Cortex of kidney (tissue), 1 donor: ENCODE measurements at places on chromosomes 7 and 10.

DNA sequence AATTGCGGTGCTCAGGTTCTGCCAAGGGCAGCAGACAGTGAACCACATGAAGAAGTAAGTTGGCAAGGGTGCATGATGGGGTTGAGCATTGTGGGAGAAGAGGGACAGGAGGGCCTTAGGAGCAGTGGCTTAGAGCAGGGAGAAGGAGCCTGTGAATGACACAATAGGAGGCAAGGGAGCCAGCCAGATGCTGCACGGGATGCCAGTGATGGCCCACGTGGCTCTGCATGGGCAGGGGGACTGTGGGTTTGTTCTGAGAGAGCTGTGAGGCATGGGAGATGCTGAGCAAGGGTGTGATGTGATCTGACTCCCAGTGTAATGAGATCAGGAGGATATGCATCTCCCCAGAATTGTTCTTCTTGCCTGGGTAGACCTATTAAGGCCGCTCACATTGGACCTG, 60.9 kb downstream of the C10orf90 start:
- no peak for DNase-seq

- no peak for DNase-seq
Measured at GRCh38 chr10:133178357-133179127, 18.5 kb downstream of the KNDC1 start.

DNA sequence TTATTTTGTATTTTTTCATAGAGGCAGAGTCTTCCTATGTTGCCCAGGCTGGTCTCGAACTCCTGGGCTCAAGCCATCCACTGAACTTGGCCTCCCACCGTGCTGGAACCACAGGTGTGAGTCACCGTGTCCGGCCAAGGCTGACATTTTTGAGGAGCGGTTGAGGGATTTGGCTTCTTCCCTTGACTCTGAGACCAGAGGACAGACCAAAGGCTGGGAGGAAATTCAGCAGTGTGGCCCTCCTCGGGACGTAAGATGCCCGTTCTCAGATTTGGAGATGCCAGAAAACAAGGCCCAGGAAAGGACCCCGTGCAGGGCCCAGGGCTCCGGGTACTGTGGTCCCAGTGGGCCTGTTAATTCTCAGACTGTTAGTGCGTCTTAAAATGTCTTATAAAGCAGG, 146.2 kb downstream of the WDR37 start:
- DNase-seq: no peak

- DNase-seq: no peak
Measured at GRCh38 chr10:35341521-35341920, 5.2 kb downstream of the CCNY start.

- DNase-seq: no peak
Measured at GRCh38 chr7:106819546-106819945, 45.5 kb upstream of the PIK3CG start.

GRCh38 chr7:150754951-150755350, 17.7 kb downstream of the GIMAP5 start:
- DNase-seq: no peak

- no peak for DNase-seq
Measured at GRCh38 chr10:63434866-63435854, 30.6 kb downstream of the JMJD1C start.

DNA sequence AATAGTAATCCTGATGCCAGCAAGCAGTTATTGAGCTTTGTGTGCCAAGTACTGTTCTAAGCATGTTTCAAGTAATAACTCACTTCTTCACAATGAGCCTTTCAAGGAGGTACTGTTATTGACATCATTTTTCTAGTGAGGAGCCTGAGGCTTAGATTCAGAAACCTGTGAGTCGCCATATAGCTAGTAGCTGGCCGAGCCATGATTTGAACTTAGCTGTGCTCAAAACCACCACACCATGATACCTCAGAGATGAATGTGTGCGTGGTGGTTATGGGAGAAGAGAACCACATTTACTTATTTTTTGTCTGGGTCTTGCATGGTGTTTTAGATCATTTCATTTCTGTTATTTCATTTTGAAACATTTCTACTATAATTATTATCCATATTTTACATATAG, 578.9 kb downstream of the AUTS2 start:
- DNase-seq: no peak

DNA sequence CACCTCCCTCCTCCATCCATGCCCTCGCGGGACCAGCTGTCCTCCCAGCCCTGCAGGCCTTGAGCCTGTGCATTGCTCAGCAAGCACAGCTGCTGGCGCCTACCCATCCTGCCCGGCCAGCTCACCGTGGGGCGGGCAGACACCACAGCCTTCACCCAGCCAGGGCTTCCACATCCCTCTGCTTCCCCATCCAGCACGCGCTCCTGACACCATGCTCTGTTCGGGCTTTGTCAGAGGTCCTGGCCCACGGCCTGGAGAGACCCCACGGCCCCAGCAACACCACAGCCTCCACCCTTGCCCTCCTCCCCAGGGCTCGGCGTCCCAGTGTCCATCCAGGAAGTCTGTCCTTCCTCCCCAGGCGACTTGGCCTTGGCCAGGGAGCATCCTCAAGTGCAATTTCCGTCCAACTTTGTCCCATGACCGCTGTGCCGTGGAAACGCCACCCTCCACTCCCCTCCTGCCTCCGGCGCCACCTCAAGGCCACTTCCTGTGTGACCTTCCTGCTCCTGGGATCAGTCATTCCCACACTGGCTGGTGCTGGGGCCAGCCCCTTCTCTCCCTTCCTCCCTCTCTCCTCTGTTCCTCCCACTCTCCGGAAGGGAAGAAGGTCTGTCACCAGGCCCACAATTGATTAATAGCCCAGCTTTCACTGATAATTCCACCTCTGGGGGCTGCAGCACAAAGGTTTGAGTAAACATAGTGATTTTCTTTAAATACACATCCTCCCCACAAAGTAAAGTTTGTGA, 71.5 kb upstream of the SMNDC1 start:
- DNase-seq: no peak

DNA sequence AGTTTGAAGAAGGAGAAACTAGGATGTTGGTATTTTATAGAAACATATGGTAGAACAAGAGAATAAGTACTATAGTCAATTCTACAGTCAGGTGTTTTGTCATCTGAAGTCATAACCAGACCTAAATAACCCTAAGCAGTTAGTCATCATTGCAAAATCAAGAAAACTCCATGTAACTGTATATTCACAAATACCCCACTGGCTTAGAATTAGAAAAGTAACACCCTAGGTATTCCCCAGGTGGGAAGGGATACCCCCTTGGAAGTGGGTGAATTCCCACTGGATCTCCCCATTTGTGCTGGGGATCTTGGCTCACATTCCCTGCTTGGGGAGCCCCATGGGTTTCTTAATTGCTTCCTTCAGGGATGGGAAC, 45.9 kb upstream of the ITGB8 start:
- no peak for DNase-seq

DNA sequence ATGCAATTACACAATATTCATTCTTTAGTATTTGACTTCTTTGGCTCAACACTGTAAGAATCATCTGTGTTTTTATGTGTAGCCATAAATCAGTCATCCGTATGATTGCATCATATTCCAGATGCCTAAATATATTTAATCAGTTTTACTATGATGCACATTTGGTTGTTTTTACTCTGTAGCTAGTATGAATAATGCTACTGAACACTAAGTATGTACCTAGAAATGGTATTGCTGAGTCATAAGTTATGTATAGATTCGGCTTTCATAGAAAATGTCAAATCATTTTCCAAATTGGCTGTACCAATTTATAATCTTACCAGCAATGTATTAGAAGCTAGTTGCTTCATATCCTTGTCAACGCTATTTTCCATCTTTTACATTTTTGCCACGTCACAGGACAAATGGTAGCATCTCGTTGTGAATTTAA, 197.3 kb upstream of the PLXNA4 start:
- DNase-seq: no peak

GRCh38 chr10:29816801-29817558, 182.2 kb upstream of the SVIL start:
- no peak for DNase-seq

DNA sequence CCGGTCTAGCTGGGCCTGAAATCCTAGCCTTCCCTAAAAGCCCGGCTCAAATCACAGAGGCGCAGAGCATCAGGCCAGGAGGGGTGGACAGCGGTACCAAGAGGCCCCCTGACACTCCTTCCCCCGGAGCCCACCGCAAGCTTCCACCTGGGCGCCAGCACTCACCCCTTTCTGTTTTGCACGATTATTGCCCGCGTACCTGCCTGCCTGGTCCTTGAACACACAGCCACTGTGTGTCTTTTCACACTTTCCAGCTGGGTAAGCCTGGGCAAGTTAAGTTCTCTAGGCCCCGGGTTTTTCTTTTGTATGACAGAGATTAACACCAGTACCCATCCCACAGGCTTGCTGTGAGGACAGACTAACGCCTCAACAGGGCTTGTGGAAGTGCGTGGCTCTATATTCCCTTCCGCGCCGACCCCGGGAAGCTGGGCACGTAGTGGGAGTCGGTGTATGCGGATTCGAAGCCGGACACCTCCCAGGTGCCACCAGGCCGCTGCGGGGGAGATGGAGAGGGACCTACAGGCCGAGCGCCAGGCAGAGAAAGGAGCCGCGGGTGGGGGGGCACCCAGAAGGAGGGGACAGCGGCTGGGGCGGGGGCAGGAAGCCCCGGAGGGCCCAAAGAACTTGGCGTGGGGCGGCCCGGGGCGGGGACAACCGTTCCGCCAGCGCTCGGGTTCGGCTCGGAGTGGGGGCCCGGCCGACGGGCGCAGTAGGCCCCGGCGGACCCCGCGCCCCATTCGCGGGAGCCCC, 792 bp downstream of the ZNF746 start:
- no peak for DNase-seq

DNA sequence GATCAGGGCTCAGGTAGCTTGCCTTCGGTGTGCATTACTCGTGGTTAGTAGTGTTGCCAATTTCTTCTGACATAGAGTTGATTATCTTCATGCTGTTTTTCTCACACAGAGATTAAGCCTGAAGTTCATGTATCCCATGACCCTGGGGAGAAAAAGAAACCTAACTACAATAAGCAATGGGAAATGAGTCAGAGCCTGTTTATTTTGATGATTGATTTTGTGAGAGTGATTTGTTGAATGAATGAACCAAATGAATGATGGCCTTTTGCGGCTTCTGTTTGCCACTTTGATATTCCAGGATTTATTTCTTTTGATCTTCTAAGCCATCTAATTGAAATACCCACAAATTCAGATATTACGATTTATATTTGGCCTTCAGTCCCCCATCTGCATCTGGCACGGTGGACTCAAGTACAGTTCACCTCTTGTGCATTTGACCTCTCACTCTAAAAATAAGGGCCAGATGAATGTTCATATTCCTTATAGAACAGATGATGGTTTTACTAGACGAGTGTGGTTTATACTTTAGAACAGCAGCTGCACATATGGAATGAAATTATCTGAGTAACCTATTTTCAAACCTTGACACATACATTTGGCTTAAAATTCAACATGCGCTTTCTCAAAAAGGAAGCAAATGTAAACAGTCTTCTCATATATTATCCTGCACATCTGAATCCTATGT, 110.7 kb downstream of the PLCE1 start:
- no peak for DNase-seq

DNA sequence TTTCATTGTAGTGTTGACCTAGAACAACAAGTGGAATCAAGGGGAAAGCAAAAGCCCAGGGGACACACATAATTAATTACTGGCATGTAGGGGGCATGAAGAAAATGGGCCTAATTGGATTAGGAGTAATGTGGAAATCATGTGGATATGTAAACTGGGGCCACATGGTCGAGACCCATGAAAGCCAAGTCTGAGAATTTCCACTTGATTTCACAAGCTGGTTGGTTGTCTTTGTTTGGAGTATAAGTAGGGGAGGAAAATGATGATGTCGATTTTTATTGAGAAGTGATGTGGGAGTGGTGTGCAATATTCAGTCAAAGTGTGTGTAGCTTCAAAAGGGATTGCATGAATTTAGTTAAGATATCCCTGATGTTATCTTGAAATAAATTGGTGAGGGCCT, 131.8 kb downstream of the LRRC4 start:
- no peak for DNase-seq

DNA sequence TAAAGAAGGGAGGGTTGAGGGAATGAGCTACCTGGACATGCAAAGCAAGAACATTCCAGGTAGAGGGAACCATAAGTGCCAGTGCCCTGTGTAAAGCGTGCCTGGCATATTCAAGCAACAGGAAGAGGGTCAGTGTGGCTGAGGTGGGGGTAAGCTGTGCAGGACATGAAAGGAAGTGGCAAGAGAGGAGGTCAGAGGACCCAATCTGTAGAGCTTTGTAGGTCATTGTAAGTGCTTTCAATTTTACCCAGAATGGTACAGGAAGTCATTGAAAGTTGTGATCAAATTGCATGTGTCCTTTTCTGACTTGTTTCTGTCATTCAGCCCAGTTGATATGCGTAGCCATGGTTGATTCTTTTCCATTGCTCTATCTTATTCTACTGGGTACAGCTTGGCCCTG, 156.6 kb downstream of the NOC3L start:
- DNase-seq: no peak

DNA sequence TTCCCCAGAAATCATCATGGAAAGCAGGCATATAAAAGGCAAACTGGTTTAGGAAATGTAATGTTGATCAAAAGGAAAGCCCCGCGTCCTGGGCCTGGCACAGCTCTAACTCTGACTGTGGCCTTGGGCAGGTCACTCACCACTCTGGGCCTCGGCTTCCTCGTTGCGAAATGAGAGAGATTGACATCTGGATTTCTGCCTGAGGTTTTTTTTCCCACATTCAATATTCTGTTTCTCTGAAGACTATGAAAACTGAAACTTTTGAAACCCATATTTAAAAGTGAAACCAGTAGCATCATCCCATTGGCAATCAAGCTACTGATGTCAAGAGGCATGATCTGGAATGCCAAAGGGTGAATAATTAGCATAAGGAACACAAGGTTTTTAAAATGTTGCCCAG, 369.7 kb upstream of the NPVF start:
- no peak for DNase-seq

DNA sequence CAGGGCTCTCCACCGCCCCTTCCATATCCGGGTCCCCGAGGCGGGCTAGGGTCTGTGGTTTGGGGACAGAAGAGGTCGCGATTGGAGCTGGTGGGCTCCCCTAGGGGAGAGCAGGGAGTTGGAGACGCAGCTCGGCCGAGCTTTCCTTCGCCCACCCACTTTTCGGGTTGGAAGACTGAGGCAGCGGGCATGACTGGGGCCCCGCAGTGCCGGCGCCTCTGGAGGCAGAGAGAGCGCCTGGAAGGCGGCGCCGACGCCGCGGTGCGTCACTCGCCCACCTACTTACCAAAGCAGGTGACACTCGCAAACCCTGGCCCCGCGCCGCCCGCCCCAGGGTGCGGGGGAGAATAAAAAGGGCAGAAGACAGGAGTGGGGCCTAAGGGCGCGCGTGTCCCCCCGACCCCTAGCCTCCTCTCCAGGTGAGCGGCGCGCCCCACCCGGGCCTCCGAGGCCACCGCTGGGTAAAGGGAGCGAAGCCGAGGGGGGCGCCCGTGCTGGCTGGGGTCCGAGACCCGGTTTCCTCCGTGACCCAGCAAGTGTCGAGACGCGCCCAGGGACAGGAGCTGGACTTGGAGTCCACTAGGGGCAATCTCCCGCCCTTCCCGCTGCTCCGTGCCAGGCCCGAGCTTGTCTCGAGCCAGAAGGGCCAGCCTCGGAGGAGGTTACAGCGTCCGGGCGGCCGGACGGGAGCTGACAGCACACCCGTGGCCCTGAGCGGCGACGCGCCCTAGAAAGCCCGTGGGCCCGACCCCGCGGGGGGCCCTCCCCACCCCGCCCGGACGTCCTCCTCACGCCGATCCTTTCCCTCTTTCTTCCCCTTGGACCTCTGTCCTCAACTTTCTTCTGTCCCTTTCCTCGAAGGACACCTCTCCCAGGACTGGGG, 34.4 kb upstream of the GRID1 start:
- DNase-seq: peak; percentile 26

GRCh38 chr7:37448011-37448635, 541 bp downstream of the ELMO1 start:
- peak; percentile 14 for DNase-seq

GRCh38 chr7:47153058-47153457, 428.9 kb downstream of the TNS3 start:
- DNase-seq: no peak
